Forelimb muscle (tissue), 1 donor: ENCODE measurements at places on chromosomes 16 and 17. TPM values are rescaled to one million over a fixed set of nuclear protein-coding genes. Genes with fewer than 3 reads are reported as not detected.

- no peak for DNase-seq
Observed at GRCh38 chr16:11022002-11022401, 77.6 kb downstream of the CLEC16A start.

- no peak for DNase-seq
Observed at GRCh38 chr16:49588026-49588425, 214.4 kb downstream of the C16orf78 start.

DNA sequence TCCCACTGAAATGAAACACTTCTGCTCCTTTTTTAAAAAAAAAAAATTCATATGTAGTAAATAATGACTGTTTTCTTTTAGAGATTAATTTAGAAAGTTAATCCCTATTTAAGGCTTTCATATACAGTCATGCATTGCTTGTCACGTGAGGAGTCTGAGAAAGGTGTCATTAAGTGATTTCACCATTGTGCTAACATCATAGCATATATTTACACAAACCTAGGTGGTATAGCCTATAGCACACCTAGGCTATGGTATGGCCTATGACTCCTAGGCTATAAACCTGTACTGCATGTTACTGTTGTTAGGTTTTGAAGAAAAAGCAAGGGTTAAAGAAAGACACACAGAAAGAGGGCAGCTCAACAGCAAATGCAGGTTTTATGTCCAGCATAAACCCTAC lies 13.7 kb downstream of the PPY start:
- DNase-seq, result no peak

Gene SECTM1
- 3.3 TPM for polyA plus RNA-seq

Gene TBC1D28
- polyA plus RNA-seq, result not detected
